ENCODE measurements at places on chromosomes 5 and 9. TPM values are rescaled to one million over a fixed set of nuclear protein-coding genes. Genes with fewer than 3 reads are reported as not detected.

DNA sequence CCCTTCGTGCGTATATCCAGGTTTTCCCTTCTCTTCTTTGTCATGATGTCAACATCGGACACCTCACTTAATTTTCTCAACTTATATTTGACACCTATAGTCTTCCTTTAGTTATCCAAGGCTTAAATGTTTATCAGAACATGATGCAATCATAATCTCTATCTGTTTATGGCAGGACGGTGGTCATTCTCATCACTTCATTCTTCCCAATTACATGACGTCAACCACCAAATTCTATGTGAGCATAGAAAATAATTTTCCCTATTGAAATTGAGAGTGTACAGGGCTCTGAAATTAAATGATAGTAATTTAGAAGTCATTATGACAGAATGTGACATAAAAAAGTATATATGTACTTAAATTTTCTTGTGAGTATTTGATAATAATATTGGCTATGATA, 345.4 kb downstream of the CDH9 start:
- DNase-seq: no peak

GRCh38 chr5:157431544-157432200, 28.3 kb upstream of the NIPAL4 start:
- DNase-seq: peak; percentile 37

DNA sequence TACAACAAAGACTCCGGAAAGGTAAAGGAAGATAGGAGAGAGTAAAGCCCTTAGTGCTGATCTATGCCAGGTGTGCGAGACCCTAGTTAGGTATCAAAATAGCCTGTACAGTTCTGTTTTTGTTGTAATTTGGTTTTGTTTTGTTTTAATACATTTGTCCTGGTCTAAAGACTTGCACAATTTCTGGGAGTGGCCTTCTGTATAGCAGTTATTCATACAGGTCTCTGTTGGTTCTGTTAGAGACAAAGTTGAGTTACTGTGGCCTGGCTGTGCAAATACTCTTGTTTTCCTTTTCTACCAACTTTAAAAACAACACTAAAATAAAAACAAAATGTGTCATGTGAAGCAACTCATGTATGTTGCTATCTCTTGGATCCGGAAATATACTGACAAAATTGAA, 163.6 kb downstream of the COMMD10 start:
- DNase-seq: no peak

DNA sequence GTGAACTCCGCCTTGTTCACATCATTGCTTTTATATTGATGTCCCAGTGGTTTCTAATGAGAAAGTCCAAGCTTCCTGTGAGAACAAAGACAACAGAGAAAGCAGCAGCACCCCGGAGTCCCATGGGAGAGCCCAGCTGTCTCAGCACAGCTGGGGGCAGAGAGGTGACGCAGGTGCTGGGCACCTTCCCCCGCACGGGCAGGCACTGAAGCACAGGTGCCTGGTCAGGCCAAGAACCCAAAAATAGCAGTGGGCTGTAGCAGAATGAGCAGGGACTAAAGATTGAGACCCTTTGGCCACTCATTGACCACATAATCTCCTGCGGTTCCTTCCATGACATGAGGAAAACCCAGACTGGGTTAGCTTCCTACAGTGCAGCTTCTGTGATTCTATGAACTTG, 18.8 kb downstream of the SRD5A1 start:
- no peak for DNase-seq

DNA sequence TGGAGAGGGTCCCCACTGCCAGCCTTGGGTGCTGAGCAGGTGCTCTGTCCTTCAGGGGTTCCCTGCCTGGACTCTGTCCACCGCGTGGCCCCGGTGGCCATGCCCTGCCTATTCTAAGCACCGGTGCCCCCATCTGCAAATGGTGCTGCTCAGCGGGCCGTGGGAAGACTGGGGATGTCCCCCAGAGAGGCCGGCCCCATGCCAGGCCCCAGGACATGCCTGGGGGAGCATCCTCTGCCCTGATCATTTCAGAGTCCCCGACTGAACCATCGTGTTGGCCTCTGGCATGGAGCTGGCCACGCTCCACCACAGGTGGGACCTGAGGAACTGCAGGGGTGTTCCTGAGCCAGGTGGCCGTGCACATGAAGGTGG, 64.7 kb downstream of the RXRA start:
- DNase-seq: no peak

- DNase-seq: no peak
These were observed 186.0 kb downstream of the PAX5 start for GRCh38 chr9:36847781-36848673.

GRCh38 chr9:5274770-5275169, 29.7 kb downstream of the RLN2 start:
- no peak for DNase-seq

DNA sequence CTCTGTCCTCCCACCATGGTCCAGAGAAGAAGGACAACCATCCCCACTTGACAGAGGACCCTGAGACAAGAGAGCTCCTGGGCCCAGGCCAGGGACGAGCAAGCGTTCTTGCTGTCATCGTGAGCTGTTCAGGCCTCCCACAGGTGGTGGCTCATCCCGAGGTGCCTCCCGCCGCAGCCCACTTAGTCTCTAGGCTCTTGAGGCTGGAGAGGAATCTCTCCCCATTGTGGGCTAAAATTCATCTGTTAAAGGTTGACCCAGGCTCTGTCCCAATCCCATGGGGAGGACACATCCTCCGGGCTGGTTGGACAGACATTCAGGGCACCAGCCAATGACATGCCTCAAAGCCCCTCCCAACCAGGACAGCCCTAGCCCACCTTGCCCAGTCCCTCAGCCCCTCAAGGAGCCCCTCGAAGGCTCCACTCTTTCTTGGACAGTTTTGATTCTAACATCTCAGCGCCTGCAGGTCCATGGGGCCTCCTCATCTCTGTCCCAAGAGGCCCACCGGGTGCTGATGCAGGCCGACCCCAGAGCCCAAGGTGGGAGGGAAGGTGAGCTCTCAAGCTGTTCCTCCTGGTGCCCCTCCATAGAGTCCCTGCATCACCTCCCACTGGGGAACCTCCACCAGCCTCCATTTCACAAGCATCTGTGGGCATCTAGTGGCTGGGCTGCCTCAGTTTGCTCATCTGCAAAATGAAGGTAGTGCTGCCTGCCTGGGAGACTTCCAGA, 52.9 kb downstream of the BARX1 start:
- no peak for DNase-seq

- DNase-seq: no peak
These were observed 7.5 kb downstream of the NHP2 start for GRCh38 chr5:178145965-178146820.

- no peak for DNase-seq
These were observed 6.8 kb downstream of the IL13 start for GRCh38 chr5:132664696-132665209.

Gene SLC34A3
- not detected for total RNA-seq

Gene CTNNAL1
- total RNA-seq: 7.3 TPM

Gene MED10
- 15.1 TPM for total RNA-seq

Gene FAM78A
- total RNA-seq: 0.82 TPM
